Activated T-helper 1 cell treated with anti-CD3 and anti-CD28 coated beads, Interleukin-12 subunit alpha, Interleukin-12 subunit beta, Interleukin-2, Interleukin-4 antibody, amounts not matched to agents 30 ng/mL and 10 ng/mL and 1 ng/mL, durations not matched to agents 14 hours and 24 hours and 36 hours (primary cell): ENCODE measurements at places on chromosomes 4 and X. TPM values are rescaled to one million over a fixed set of nuclear protein-coding genes. Genes with fewer than 3 reads are reported as not detected.
A peak's percentile ranks its signal among the peaks of the same experiment; 100 is the strongest.

Gene SAGE1
- not detected in 2 replicates for total RNA-seq

DNA sequence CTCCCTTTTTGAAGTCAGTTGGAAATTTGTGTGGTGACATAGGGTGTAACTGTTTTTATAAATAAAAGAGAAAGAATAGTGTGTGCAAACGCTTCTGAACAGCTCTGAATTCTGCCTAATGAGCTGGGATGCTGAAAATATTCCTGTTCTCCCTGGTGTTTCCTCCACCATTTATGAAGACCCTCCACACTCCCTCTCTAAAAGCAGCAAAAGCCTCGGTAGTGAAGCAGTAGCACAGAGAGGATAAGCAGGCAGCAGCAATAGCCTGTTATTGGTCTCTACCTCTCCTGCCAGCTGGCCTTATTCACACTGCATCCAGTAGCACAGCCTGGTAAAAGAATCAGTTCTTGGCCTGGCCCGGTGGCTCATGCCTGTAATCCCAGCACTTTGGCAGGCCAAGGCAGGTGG is 406.1 kb downstream of the IQCM start:
- no peak overlapping the region for H3K4me3 ChIP-seq
- H3K4me1 ChIP-seq, result no peaks in the 10 kb centered on the region
- no peak for DNase-seq
- H3K36me3 ChIP-seq, result no peaks in the 10 kb centered on the region
- H3K27ac ChIP-seq, result no peak overlapping the region
- H3K27me3 ChIP-seq, result no peaks in the 10 kb centered on the region

DNA sequence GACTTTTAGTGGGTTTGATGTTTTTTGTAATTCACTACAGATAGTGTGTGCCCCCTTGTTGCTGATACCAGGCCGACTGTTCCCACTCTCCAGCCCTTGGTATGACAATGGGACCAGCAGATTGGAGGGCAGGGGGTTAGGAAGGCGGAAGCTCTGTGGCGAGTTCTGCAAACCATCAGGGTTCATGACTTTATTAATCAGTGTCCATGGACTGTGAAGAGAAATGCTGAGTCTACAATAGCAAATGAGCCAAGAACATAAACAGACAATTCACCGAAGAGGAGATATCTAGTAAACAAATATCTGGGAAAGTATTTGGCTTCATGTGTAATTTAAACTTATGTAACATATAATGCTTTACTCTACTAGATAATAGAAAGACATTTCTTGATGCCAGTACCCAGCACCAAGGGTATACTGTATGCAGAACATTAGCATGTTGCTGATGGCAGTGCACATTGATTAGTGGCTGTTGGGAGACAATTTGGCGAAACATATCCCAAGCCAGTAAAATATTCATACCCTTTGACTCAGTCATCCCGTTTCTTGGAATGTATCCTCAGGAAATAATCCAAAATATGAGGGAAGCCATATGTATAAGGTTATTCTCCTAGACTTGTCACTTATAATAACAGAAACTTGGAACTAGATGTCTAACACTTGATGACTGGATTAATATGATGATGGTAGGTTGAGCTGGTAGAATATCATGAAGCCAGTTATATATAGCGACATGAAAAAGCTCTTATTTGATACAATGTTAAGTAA is 169.4 kb downstream of the PTTG2 start:
- H3K4me3 ChIP-seq, result peak overlapping the region; percentile 49
- peaks cover 82% of the 10 kb centered on the region for H3K4me1 ChIP-seq
- peaks cover 39% of the 10 kb centered on the region for H3K36me3 ChIP-seq
- DNase-seq, result no peak

DNA sequence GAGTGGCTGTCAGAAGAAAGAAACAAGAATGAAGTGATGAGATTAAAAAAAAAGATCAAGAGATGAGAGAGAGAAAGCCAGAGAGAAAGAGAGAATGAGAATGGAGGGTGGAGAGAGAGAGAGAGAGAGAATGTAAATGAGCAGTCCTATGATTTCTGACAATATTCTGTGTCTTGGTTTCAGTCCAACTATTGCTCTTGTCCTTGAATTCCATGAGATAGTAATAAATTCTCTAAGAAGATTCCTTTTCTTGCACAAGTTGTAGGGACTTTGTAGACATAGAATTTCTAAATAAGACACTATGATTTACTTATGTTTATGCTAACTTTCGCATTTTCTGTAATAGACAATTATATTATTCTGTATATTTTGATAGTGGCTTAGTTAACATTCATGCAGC is 149.6 kb upstream of the CTSO start:
- H3K27ac ChIP-seq, result no peak overlapping the region
- H3K4me1 ChIP-seq, result no peaks in the 10 kb centered on the region
- no peaks in the 10 kb centered on the region for H3K27me3 ChIP-seq
- no peak for DNase-seq
- no peaks in the 10 kb centered on the region for H3K36me3 ChIP-seq

- H3K27me3 ChIP-seq, result no peaks in the 10 kb centered on the region
- peaks cover 3% of the 10 kb centered on the region for H3K36me3 ChIP-seq
- no peak for DNase-seq
- no peak overlapping the region for H3K4me3 ChIP-seq
- no peak overlapping the region for H3K27ac ChIP-seq
Observed at GRCh38 chr4:6961496-6962210, 52.0 kb downstream of the TBC1D14 start.

DNA sequence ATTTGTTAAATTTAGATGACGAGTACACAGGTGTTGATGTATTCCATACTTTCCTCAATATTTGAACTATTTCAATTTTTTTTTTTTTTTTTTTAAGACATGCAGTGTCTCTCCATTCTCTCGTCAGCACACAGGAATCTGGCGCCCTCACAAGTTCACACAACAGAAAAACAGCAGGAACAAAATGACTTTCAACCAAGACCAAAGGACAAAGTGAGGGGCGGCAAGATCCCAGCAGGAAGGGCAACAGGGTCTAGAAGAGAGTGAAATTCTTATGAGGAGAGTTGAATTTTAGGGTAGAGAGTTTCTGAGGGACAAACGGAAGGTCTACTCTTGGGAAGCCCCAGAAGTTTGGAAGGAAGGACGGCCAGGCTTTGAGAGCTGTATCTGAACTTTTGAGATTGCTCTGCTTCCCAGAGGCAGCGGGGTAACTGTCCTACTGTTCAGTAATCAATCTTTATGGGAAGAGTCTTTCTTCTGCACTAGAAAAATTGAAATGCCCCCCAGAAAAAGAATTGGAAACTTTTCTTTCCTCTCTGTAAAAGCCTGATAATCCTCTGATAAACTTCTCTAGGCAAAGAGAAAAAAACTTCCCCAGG is 760.2 kb downstream of the RAB28 start:
- H3K27ac ChIP-seq, result no peak overlapping the region
- H3K4me3 ChIP-seq, result no peak overlapping the region
- no peaks in the 10 kb centered on the region for H3K4me1 ChIP-seq
- DNase-seq, result no peak
- no peaks in the 10 kb centered on the region for H3K36me3 ChIP-seq

DNA sequence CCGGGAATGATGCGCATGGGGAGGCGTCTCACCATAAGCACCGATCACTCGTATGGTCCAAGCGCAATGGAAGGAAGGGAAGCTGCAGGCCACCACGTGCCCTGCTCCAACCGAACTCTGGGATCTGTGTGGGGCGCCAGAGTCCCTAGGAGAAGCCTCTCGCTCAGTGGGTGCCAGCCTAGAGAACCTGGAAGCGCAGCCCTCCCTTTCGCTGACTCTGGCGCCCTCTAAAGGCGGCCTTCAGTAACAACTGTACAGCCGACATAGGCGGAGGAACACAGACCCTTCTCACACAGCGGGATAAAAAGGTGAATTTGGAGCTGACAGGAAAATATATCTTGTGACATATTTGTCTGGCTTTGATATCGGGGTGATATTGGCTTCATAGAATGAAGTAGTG is 76.0 kb downstream of the INTS6L start:
- no peaks in the 10 kb centered on the region for H3K36me3 ChIP-seq
- peaks cover 24% of the 10 kb centered on the region for H3K27me3 ChIP-seq
- no peaks in the 10 kb centered on the region for H3K4me1 ChIP-seq
- no peak overlapping the region for H3K4me3 ChIP-seq
- no peak overlapping the region for H3K27ac ChIP-seq
- DNase-seq, result peak; percentile 14

- peaks cover 11% of the 10 kb centered on the region for H3K4me1 ChIP-seq
- H3K4me3 ChIP-seq, result no peak overlapping the region
- DNase-seq, result no peak
- H3K27me3 ChIP-seq, result peaks cover 78% of the 10 kb centered on the region
Observed at GRCh38 chr4:185011408-185011807, 6.9 kb upstream of the HELT start.

- H3K36me3 ChIP-seq, result no peaks in the 10 kb centered on the region
- H3K4me3 ChIP-seq, result no peak overlapping the region
- no peak for DNase-seq
- H3K27ac ChIP-seq, result no peak overlapping the region
- peaks cover 10% of the 10 kb centered on the region for H3K27me3 ChIP-seq
Observed at GRCh38 chr4:119080721-119081541, 54.7 kb upstream of the MYOZ2 start.

- H3K27ac ChIP-seq, result no peak overlapping the region
- DNase-seq, result no peak
- H3K27me3 ChIP-seq, result peaks cover 52% of the 10 kb centered on the region
- peaks cover 16% of the 10 kb centered on the region for H3K4me1 ChIP-seq
- H3K4me3 ChIP-seq, result peak overlapping the region; percentile 72
- no peaks in the 10 kb centered on the region for H3K36me3 ChIP-seq
Observed at GRCh38 chr4:182145334-182145905, 97.8 kb upstream of the TENM3 start.

- DNase-seq, result no peak
- H3K27me3 ChIP-seq, result peaks cover 27% of the 10 kb centered on the region
- H3K36me3 ChIP-seq, result no peaks in the 10 kb centered on the region
- peaks cover 9% of the 10 kb centered on the region for H3K4me1 ChIP-seq
Observed at GRCh38 chr4:173343832-173344397, 9.8 kb upstream of the HMGB2 start.

DNA sequence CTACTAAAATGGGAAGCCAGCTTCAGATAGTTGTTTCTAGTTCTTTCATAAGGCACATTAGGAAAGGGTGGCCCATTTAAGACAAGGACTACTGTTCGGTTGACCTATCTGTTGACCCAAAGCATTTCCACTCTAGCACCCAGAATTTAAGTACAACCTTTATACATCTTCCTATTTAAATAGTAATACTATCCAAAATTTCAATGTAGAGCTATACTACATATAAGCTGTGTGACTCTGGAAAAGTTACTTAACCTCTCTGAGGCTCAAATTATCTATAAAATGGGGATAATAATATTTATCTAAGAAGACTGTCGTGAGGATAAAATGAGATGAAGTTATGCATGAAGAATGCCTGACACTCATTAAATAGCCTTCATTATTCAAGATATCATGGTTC is 82.0 kb upstream of the TMEM164 start:
- H3K4me3 ChIP-seq, result no peak overlapping the region
- no peak for DNase-seq
- no peaks in the 10 kb centered on the region for H3K27me3 ChIP-seq
- H3K36me3 ChIP-seq, result no peaks in the 10 kb centered on the region
- H3K4me1 ChIP-seq, result peaks cover 10% of the 10 kb centered on the region

GRCh38 chr4:104429150-104429741 is 65.4 kb downstream of the CXXC4 start:
- H3K4me3 ChIP-seq, result no peak overlapping the region
- DNase-seq, result no peak
- no peaks in the 10 kb centered on the region for H3K36me3 ChIP-seq
- H3K27me3 ChIP-seq, result no peaks in the 10 kb centered on the region

DNA sequence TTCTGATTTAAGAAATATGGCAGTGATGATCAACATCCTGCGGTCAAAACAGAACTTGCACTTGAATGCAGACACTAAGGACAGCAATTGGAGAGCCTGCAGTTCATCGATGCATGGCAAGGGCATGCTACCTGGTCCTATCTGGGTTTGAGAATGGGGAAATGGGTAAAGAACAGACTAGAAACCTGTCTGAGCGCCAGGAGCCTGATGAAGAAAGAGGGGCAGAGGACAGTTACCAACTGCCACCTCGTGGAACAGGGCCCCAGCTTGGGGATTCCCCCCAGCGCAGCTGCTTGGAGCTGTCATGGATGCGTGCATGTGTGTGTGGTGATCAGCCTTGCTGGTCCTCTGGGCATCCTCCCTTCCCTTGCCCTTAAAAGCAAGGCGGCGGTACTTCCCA is 30.2 kb upstream of the NKRF start:
- no peak for DNase-seq
- no peaks in the 10 kb centered on the region for H3K27me3 ChIP-seq
- no peak overlapping the region for H3K4me3 ChIP-seq
- peaks cover 19% of the 10 kb centered on the region for H3K4me1 ChIP-seq
- H3K27ac ChIP-seq, result no peak overlapping the region
- peaks cover 45% of the 10 kb centered on the region for H3K36me3 ChIP-seq

- no peak overlapping the region for H3K27ac ChIP-seq
- peaks cover 8% of the 10 kb centered on the region for H3K4me1 ChIP-seq
- no peak overlapping the region for H3K4me3 ChIP-seq
- H3K27me3 ChIP-seq, result peaks cover 18% of the 10 kb centered on the region
- DNase-seq, result no peak
Observed at GRCh38 chr4:15901007-15901406, 37.5 kb downstream of the FGFBP1 start.

GRCh38 chrX:13258725-13259124 is 61.1 kb downstream of the ATXN3L start:
- DNase-seq, result no peak
- no peaks in the 10 kb centered on the region for H3K27me3 ChIP-seq
- no peaks in the 10 kb centered on the region for H3K36me3 ChIP-seq
- H3K4me3 ChIP-seq, result no peak overlapping the region
